ENCODE measurements at places on chromosomes 4 and X.

GRCh38 chr4:48450740-48451139 lies 32.4 kb upstream of the SLC10A4 start:
- DNase-seq = no peak

DNA sequence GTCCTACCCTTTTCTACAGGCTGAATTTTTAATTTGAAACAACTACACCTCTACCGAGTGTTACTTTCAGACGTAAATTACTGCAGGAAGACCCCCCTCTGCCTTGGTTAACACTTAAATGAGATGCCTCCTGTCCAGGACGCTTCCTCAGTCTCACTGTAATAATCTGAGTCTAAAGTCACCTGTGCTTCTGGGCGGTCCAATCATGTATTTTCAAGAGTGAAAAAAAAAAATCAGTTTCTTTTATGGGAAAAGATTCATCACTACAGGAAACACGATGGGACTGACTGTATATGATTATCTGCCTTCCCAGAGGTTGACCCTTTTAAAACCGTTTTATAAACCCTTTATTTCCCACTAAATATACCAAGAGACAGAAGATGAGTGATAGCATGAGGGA lies 776 bp downstream of the RBM47 start:
- DNase-seq = no peak

DNA sequence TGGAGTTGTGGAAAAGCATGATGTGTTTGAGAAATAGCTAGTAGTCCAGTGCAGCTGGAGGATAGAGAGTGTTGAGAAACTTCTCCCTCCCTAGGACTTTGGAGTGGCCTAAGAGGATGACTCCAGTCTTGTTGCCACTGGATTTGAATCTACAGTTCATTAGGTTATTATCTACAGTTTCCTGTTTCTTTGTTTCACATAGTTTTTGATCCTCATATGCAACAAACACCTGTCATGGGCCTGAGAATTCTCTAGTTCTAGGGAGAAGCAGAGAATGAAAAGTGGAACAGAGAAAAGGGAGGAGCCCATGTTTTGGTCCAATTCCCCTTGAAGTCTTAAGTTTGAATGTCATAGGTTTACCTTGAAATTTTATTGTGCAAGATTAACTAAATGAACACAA lies 73.6 kb upstream of the TBC1D9 start:
- no peak for DNase-seq

DNA sequence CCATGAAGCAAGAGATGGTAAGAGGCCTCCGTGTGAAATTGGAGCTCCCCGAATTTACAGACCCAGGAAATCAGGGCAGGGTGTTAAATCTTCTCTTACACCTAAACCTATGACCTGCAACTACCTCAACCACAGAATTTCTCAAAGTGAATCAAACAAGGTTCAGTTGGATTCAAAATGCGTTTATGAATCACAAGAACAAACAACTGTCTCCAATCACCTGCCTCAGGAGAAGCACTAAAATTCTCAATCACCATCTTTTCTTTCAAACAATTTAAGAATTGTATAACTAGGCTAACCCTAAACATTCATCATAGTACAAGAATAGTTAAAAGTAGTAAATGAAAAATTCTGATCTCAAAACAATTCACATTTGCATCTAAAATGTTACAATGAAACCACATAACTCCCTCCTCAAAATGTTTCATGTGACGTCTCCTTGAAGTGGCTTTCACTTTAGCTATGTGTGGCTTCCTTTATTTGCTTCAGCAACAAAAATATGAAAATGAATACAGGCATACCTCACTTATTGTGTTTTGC lies 19.2 kb downstream of the PPP3CA start:
- DNase-seq = no peak

DNA sequence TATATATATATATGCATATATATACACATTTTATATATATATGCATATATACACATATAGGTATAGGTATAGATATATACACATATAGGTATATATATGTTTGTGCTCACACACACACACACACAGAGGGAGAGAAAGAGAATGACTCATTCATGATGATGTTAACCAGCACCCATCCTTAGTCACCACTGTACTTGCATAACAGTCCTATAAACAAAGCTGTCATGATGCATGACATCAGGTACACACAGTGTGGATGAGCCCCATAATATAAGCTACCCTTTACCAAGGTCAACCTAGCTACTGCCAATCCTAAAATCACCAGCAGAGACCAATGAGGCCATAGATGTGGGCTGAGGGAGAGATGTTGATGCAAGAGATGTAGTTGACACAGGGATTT lies 1408.0 kb downstream of the RAPGEF2 start:
- no peak for DNase-seq

DNA sequence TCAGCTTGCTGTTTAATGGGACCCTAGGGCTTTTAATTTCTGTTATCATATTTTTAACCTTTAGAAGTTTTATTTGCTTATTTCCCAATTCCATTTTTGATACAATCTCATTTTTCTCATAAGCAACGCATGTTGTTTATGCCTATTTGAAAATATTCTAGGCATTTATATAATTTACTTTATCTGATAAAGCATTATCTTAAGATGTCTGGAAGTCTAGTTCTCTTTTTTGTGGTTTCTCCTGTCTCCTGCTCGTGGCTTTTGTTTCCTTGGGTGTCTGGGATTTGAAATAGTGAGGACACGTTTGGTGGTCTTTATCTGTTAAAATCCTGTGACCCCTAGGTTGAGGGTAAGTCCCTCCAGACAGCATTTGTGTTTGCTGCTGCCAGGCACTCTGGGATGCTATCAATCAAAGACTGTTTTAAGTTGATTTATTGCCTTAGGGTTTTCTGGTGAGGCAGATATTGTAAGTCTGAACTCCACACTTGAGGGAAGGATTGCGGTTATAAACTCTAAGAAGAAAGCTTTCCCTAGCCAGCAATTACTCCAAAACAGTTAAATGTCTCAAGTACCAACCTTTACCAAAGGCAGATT lies 208.0 kb downstream of the PRDM5 start:
- DNase-seq = no peak

DNA sequence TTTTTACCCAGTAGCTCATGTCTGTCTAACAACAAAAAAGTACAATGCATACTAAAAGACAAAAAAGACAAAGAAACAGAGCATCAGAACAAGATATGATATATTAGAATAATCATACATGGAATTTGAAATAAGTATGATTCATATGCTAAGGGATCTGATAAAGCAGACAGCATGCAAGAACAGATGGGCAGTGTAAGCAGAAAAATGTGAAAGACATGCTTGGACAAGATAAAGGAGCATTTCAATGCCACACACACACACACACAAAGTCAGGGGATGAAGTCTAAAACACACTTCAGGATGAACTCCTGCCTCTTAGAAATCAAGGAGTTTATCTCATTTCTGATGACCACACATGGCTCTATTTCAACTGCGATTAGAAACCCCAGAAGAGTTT lies 649.6 kb upstream of the NDST4 start:
- DNase-seq = no peak

DNA sequence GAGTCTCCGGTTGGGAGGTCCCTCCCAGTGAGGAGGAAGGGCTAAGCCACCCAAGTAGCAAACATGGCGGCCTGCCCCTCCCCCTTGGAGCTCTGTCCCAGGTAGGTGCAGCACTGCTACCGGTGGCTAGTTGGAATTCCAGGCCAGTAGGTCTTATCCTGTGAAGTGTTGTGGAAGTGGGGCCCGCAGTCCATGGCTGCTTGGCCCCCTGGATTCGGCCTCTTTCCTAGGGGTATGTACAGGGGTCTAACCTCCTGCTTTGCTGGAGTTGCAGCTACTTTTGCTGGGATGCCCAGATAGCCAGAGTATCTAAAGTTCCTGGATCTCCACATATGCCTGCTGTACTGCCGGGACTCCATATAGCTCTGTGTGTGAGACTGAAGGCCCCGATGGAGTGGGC lies 9.9 kb upstream of the TMSB15C start:
- no peak for DNase-seq

- no peak for DNase-seq
These were observed 47.5 kb upstream of the STS start for GRCh38 chrX:7100022-7100421.

DNA sequence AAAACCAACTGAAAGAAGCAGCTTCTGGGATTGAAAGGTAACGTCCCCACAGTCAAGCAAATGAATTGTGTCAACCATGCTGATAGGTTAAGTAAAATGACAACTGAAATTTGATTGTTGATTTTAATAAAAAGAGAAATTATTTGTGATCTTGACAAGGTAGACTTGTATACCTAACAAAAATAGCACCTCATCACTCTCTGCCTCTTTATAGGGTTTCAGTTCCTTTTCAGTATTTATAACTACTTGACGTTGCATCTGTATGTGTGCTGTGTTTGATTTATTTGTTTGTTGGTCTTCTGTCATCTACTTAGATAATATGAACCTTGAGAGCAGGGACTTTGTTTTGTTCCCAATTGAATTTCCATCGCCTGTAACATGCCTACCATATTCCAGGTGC lies 7.9 kb upstream of the PPP3CA start:
- DNase-seq = no peak

DNA sequence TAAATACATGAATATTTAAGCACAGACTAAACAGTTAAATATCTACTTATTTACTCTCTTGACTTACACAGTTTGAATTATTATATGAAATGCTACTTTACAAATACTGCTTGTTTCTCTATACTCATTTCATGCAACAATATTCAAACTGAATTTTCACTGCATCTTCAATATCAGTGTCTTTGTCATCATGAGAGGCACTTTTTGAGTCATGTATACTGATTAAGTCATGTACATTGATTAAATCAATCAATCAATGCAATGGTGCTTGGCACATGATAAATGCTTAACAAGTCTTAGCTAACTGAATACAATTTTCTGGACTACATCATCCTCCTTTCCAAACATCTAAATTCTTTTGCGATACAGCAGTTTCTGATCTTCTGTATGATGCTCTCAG lies 67.1 kb downstream of the CHM start:
- no peak for DNase-seq

- no peak for DNase-seq
These were observed 8.2 kb downstream of the NKAP start for GRCh38 chrX:119935215-119935874.

- DNase-seq = no peak
These were observed at the start of gene AR for GRCh38 chrX:67543818-67544217. Gene AR (plus strand): TSS chrX:67544021. CDS start chrX:67545147, 1,126 bp downstream.

DNA sequence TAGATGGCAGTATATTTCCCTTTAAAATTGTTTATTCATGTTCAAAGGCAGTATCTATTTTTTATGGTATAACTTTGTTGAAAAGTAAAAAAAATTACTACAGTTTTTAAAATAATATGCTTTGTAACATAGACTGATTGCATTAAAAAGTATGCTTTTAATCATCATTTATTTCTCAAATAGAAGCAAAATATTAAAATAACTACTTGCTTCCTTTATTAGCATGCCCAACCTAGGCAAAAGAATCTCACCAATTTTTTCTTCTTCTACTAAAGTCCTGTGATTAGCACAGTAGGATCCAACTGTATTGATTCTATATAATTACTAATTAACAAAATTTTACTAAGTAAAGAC lies 69.6 kb upstream of the NFKB1 start:
- DNase-seq = no peak

- no peak for DNase-seq
These were observed 140.8 kb downstream of the OPHN1 start for GRCh38 chrX:68292471-68292870.

- DNase-seq = no peak
These were observed 51.7 kb downstream of the SLC7A11 start for GRCh38 chr4:138190452-138190858.

- DNase-seq = no peak
These were observed 77.8 kb downstream of the CD38 start for GRCh38 chr4:15855804-15856475.

GRCh38 chr4:114563536-114564315 lies 34.9 kb upstream of the UGT8 start:
- DNase-seq = no peak

GRCh38 chrX:148722966-148723365 lies 222.5 kb downstream of the AFF2 start:
- no peak for DNase-seq

GRCh38 chrX:155048977-155049619 lies 21.8 kb downstream of the CMC4 start:
- no peak for DNase-seq

DNA sequence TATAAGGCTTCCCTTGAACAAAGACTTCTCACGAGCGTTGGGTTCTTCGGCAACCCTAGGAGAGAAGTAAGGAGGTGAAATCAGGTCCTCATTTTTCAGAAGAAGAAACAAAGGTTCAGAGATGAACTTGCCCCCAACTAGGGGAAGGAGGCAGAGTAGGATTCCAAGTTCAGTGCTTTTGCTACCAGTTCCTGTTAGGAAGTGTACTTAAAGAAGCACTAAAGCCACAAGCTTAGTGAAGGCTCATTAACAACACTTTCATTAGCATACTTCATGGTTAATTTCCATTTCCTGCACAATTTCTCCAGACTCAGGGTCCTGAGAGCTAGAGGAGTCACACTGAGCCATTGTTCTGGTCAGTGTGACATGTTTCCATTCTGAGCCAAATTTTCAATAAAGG lies 52.1 kb downstream of the VSIG4 start:
- DNase-seq = no peak

GRCh38 chr4:80017125-80017854 lies 55.7 kb downstream of the ANTXR2 start:
- no peak for DNase-seq

- no peak for DNase-seq
These were observed 355.4 kb upstream of the CTSO start for GRCh38 chr4:156309031-156309430.

DNA sequence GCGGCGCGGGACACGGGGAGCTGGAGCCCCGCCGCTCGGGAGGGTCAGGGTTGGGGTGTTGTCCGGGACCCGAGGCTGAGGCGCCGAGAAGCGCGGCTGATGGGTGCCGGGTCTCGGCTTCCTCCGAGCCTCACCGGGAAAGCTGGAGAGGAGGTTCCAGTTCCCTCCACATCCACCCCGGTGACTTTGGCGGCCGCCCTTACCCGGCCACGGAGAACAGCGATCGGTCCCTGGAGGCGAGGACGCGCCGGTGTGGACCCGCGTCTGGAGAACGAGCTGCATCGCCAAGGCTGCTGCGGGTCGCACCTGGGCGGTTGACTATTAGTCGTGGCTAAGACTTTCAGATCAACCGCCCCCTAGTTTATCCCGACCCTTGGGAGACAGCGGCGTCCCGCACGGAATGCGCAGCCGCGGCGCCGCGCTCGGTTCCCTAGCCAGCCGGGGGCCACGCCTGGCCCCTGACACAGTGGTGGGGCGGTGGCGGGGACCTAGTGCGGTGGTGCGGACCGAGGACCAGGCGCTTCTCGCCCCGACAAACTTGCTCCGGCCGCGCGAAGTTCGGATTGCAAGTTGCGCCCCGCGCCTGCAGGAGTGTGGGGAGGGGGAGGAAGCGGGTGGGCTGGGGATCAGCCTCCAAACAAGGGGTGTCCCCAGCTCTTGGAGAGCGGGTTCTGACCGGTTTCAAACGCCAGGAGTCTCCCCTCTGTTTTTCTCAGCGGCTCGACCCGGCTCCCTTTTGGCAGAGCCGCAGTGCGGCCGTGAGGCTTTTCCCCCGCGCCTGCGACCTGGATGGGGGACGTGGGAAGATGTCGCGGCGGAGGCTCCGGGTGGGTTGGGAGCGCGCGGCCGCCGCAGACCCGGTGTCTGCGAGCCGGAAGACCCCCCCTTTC lies 568 bp downstream of the FHDC1 start:
- DNase-seq = no peak
